ENCODE measurements at places on chromosomes 6 and 20.

DNA sequence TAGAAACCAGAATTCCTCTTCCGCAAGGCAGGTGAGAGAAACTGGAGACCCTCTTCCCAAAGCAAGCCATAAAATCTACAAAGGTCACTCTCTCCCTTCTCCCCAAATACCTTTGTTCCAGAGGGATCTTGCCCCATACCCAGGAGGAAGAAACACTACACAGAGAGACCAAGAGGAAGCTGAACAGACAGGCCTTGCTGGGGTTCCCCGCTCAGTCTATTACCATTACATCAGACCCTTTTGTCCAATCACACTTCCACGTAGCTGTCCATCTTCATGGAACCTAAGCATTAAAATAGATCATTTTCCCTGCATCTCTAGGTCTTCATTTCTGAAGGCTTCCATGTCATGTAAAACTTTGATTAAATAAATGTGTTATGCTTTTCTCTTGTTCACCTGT is 32.1 kb downstream of the METTL24 start:
- no peak for DNase-seq

DNA sequence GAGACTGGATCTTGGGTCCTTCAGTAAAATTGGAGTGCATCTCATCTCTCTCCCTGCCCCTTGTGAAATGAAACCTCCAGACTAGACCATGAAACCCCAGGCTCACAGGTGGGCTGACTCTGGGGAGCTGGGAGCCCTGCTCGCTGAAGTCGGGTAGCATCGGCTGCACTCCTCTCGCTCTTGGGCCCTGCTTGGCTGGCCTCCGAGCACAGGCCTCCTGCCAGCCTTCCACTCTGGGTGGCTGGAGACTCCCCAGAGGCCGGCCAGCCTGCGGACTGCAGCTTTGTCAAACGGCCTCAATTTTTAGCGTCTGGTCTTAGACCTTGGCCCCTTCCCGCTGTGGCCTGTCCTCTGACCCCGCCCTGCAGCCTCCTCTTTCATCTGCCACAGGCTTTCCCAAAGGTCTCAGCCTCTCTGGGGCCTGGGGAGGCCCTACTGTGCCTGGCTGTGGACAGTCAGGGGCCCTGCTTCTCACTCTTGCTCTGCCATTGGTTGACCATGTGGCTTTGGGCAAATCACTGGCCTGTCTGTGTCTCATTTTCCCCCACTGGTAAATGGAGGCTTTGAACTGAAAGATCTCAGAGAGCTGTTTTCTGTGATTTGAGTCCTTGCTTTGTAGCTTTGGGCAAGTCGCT is 45.1 kb downstream of the SRC start:
- DNase-seq, result no peak

DNA sequence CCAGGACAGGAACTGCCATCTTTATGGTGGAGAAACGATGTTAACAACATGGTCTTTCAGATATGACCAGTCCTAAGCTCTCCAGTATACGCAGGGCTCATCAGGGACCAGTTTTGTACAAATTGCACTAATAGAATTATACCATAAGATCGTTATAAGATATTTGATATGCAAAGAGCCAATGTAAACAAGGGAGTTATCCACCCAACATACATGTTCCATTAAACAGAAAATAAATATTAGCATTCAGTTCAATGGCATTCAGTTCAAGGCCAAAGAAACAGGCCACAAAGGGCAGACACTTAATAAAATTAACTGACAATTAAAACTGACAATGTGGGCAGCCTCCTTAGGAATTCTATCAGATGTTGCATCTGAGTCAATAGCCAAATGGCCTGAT is 2.6 kb downstream of the GFOD1 start:
- no peak for DNase-seq

DNA sequence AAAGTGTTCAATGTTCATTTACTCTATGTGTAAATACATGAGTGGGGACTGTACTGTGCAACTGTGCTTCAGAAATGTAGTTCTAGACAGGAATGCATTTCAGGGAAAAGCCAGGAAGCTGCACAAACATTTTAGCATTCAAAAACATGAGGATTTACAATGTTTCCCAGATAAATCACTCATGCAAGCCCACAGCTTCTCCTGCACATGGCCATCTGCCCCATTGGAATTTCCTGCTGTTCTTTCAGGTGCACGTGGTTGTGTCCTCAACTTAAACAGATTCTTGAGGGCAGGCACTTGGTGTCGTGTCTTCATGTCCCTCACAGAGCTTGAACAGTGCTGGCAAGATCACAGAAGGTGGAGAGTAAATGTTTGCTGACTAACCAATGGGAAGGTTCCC is 101.5 kb downstream of the UNC5CL start:
- no peak for DNase-seq

DNA sequence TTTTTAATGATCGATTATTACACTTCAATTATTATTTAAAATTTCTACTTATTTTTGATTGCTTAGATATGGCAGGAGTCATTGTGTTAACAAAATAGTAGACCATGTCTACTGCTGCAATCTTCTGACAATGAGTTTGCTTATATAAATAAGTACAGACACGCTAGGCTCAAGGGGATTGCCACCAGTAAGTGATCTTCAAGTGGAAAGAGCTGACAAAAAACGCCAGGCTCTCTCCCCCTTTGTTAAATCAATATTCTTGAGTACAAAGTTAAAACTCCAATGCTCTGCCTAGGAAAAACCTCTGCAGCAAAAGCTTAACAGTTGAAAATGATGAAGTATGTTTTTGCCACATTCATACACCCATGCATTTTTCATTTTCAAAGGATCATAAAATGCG is 738.1 kb downstream of the HDGFL1 start:
- DNase-seq, result no peak

GRCh38 chr6:39898625-39899024 is 35.6 kb downstream of the MOCS1 start:
- DNase-seq, result no peak

GRCh38 chr6:32785781-32786533 is 22.6 kb upstream of the HLA-DQB2 start:
- no peak for DNase-seq

- no peak for DNase-seq
Observed at GRCh38 chr6:15495375-15495901, 167.4 kb downstream of the DTNBP1 start.

- no peak for DNase-seq
Observed at GRCh38 chr6:80676386-80676785, 569.9 kb downstream of the BCKDHB start.

- no peak for DNase-seq
Observed at GRCh38 chr6:5677219-5678000, 329.3 kb downstream of the NRN1 start.

- DNase-seq, result no peak
Observed at GRCh38 chr20:59774921-59775686, 158.3 kb downstream of the SYCP2 start.

GRCh38 chr20:23079016-23079351 is 7.1 kb downstream of the CD93 start:
- DNase-seq, result no peak

DNA sequence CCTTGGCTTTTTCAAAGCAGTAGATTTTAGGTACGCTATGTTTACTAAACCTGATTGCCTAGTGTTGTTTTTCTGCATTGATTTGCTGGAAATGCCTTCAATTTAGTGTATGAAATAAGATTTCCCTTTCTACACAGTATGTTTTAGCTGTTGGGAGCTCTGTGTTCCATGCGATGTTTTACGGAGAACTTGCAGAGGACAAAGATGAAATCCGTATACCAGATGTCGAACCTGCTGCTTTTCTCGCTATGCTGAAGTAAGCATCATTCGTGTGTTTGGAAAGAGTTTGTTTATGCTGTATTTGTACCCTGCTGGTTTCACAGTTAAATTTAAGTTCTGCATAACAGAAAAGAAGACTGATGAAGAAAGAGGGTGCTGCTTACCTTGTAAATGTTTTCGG is 1.9 kb downstream of the BTBD3 start:
- no peak for DNase-seq

GRCh38 chr20:7406671-7407070 is 533.6 kb downstream of the HAO1 start:
- no peak for DNase-seq

GRCh38 chr20:22504829-22505377 is 79.5 kb downstream of the FOXA2 start:
- DNase-seq, result no peak

GRCh38 chr6:50993941-50994720 is 175.5 kb downstream of the TFAP2B start:
- no peak for DNase-seq

GRCh38 chr20:42553374-42553773 is 636.3 kb downstream of the PTPRT start:
- DNase-seq, result no peak
